ENCODE measurements at places on chromosomes 7 and 10. TPM values are rescaled to one million over a fixed set of nuclear protein-coding genes. Genes with fewer than 3 reads are reported as not detected.

DNA sequence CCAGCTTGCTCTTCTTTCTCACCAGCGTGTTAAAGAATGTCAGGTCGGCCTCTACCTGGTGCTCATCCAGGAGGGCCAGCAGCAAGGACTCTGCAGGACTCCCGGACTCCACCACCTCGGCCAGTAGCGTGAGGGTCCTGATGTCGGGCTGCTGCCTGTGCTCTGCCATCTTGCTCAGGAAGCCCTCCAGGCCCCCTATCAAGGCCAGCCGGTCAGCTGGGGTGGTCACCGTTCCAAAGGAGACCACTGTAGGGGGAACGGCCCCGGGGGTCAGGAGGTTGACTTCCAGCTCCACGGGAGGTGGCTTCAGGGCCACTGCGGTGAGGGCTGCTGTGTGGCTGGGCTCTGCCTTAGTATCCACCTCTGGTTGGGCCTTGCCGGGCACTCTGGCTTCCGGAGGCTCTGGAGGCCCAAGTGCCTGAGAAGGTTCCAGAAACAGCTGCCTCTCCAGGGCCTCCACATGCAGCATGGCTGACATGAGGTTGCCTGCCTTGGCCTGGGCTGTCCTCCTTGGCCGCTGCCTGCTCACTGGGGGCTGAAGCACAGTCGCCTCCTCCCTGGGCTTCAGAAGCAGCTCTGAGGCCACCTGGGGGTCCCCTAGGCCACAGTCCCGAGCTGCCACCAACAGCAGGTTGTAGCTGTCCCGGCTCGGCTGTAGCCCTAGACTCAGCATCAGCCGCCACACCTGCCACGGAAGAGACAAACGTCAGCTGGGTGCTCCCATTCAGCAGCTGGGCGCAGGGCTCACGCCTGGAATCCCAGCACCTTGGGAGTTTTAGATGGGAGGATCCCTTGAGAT, 13.5 kb downstream of the PTCD1 start:
- no peak for DNase-seq

DNA sequence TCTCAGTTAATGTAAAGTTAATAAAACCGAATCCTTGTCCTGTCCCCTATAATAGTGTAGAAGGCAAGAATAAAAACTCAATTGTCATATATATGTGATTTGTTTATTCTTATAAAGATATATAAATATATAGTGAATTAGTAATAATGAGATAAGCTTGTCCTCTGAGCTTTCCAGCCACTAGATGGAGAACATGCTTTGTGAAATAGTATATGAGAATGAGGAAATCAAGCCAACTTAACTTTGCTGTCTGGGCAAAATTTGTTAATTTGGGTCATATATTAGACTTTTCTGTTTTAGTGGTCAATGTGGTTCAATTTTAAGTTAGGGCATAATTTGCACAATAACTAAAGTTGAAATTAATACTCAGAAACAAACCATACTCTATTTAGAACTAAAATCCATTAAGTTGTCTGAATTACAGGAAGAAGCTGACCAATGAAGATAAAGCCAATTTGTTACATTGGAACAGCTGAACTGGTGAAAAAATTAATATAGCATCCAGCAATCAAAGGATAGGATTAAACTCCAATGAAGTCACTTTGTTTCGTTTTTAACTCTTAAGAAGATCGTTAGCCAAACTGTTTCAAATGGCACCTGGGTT, 595.0 kb downstream of the ARL4A start:
- no peak for DNase-seq

TCAF1 gene
- 13.5 TPM for total RNA-seq

CASTOR2 gene
- total RNA-seq, result 4.5 TPM

DNA sequence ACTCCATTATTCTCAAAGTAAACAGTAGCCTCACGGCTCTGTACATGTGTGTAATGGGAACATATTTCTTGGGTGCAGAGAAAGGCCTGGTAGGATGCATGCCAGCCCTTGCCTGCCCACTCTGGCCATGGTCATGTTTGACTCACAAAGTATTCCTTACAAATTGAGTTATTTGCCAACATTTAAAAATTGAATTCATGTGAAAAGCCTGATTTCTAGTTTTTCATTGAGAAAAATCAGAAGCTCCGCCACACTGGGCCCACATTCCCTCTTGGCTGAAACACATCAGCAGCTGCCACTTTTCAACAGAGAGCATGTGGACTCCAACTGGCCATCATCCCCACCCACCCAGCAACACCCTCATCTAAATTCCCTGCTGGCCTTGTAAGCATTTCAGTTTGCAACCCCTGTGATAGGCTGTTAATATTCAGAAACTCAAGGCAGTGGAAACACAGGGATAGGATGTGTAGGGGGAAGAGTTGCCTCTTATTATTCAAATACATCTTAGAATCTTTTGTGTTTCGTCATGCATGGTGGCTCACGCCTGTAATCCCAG, 40.9 kb downstream of the CDH23 start:
- no peak for DNase-seq

POLR2J2 gene
- 72.2 TPM for total RNA-seq

DNA sequence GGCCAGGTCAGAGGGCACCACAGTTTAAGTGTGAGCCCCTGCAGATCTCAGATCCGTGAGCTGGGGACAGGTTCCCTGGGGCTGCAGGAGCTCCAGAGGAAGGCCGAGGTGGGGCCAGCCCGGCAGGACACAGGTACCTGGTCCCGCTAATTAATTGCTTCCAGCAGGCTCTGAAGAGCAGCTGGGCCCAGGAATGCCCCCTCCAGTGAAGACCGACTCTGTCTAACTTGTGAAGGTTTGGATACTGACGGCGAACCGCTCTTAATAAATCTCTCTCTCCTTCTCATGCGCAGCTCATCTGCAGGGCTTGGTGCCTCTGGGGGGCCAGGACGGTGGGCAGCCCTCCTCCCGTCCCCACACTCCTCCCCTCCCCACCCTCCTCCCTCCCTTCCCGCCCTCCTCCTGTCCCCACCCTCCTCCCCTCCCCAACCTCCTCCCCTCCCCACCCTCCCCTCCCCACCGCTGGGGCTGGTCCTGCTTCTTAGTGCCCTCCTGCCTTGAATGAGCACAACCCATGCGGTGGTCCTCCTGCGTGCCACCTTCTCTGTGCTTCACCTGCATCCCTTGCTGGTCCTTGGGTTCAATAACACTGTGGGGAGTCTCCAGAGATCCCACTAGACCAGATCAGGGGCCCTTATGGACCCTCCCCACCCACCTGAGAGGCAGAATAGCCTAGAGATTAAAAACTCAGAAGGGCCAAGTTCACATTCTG, 38.3 kb downstream of the PDGFA start:
- peak; percentile 51 for DNase-seq

DNA sequence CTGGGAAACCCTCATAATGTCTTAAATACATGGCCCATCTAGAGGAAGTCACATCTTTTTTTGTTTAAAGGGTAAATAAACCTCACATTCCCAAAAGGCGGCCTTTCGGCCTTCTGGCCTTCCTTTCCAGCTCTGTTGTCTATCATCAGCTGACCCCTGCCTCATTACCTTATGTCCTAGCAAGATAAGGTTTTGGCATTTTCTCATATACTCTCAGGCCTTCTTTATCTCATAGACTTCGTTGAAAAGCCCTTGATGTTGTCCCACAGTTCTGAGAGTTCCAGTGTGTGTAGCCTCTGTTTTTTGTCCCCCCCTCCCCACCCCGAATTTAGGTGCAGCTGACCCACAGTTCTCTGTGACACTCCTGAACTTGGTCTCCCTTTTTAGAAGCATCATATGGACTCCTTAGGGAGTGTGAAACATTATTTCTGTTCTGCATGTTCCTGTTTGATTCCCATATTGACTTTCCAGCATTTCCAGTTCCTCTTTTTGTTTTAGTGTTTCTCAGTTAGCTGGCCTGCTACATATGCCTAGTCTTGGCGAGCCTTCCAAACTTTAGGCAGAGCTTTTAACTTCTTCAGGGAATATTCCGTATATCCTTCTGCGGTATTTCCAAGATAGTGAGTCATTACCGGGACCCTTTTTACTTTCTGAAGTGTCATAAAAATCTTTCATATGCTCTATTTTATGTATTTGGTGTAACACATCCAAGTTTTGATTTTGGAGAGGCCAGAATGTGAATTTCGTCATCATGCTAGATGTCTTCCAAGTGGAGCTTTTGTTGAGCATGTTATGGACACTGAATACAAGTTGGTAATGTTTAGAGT, 138.5 kb downstream of the LRRC4 start:
- DNase-seq, result no peak

- DNase-seq, result no peak
Measured at GRCh38 chr7:30390736-30391636, 87.6 kb downstream of the NOD1 start.

DNA sequence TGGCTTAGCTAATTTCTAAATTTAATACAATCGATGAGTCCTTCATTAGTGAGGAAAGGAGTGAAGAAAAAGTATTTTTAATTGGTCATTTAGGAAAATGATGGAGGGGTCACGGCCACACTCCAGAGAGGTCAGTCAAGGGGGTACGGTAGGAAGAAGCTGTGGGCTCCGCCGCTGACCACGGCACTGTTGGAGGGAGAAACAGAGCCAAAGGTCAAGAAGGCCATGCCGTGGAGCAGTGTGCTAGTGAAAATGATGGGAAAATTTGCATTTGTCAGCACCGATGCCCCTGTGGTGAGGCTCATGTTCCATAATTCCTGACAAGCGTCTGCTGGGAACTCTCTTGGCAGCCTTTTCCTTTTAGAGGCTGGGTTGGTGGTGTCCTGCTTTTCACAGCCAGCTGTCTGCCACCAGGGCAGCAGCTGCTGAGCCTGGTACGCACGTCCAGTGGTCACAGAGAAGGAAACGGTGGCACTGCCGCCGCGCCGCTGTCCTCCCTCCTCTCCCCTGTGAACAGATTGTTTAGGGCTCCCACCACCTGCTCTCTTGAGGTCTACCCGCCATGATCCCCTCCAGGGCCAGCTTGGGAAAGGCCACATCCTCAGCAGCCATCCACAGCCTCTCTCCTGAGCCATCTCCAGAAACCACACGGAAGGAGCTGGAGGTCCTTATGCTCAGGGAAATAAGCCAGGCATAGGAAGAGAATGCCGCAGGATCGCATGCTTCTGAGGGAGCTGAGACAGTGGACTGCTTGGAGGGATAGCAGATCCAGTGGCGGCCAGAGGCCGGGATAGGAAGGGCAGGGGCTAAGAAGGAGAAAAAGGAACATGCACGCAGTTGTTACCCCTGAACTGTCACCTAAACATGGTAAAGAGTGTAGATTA, 263.7 kb upstream of the PPP2R2D start:
- DNase-seq, result no peak

NEUROG3 gene
- total RNA-seq, result not detected

VDAC2 gene
- total RNA-seq, result 187 TPM

GRCh38 chr10:52318822-52319464, 4.9 kb downstream of the DKK1 start:
- no peak for DNase-seq

- DNase-seq, result no peak
Measured at GRCh38 chr10:117616179-117616578, 73.6 kb downstream of the EMX2 start.

OR2A42 gene
- not detected for total RNA-seq

DNA sequence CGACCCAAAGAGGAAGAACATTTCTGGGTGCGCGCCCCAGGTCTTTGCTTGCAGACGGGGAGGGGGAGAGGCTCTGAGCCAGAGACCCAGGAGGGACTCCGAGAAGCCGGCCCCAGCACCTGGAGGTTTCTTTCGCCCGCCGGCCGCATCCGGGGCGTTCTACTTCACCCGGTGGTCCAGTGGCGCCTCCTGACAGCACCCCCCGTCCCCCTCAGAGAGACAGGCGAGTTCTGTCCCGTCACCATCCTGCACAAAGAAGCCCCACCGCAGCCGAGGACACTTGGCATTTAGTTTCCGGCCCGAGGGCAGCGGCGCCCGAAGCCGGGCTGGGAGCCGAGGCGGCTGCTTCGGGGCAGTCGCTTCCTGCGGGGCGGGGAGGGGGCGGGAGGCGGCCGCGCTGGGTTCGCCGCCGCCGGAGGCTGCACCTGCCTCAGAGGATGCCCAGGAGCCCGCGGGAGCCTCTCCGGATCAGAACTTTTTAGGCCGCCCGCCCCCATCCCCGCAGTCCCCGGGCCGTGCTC, at the start of gene TMEM178B:
Gene TMEM178B, plus strand, starts transcription at position 424 of the 521 bp plus-strand sequence.
- no peak for DNase-seq

FAM237B gene
- total RNA-seq, result not detected

- no peak for DNase-seq
Measured at GRCh38 chr10:123945325-123945920, 53.8 kb upstream of the CPXM2 start.

DNA sequence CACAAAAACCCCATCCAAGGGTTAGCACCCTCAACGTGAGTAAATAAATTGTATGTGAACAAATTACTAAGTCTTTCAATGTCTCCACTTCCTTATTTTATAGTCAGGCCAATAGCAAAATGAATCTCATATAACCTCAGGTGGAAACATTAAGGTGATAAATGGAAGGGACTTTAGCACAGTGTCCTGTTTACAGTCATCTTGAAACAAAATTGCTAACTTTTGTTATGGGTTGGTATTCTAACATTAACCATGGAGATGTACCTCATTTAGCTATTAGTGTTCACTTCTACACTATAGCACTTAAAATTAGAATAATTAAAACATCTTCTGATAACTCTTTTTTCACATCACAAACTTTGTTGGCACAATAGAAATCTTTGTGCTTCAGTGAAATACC, 255.8 kb upstream of the CNTNAP2 start:
- no peak for DNase-seq

DNA sequence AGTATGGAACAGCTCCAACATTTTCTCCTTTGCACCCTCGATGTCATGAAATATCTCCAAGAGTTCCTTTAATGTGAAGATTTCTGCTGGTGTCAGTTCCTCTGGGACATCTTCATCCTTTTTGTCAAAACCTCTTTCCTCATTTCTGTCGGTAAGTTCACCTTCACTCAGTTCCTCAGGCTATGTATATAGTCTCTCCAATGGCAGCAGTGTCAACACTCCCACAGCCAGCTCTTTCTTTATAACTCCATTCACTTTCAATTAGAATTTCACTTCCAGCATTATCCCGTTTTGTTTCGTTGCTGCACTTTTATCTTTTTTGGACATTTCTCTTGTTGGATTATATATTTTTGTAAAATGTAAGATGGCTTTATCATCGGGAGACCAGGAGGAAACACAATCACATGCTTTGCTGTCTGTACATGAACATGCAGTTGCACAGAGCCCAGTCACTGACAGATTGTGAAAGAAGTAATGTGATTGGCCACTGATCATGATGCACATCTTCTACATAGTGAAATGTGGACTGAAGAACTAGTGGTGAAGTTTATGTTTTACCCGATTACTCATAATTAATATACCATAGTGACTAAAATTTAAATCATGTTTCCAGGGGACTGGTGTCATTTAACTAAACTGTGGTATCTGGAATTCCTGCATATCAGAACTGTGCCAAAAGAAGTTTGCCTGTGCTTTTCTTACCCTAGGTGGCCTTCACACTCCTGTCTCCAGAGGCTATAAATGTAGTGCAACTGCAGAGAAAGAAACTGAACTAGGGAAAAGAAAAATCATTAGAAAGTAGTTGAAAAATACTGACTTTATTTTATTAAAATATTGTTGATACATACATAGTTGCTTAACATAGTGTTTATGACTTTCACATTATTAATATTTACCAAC, 289.6 kb downstream of the PPP1R3A start:
- no peak for DNase-seq

SMKR1 gene
- 3.6 TPM for total RNA-seq

GRCh38 chr7:1918881-1919525, 248.9 kb downstream of the ELFN1 start:
- DNase-seq, result no peak

EVX1 gene
- total RNA-seq, result not detected

- DNase-seq, result no peak
Measured at GRCh38 chr7:22447008-22447407, 53.0 kb downstream of the STEAP1B start.
